ENCODE measurements at places on chromosomes 5 and 9.

GRCh38 chr9:23255346-23255745, 570.7 kb downstream of the ELAVL2 start:
- no peak for DNase-seq

- DNase-seq, result no peak
Observed at GRCh38 chr5:142412581-142412980, 87.8 kb upstream of the SPRY4 start.

GRCh38 chr9:123359106-123359505, 3.1 kb downstream of the CRB2 start:
- no peak for DNase-seq

GRCh38 chr9:82223442-82223841, 234.9 kb downstream of the SPATA31D1 start:
- peak; percentile 68 for DNase-seq

GRCh38 chr9:92293075-92293354, 482 bp downstream of the IARS1 start:
- no peak for DNase-seq

- DNase-seq, result no peak
Observed at GRCh38 chr9:16458696-16459420, 411.6 kb downstream of the BNC2 start.

DNA sequence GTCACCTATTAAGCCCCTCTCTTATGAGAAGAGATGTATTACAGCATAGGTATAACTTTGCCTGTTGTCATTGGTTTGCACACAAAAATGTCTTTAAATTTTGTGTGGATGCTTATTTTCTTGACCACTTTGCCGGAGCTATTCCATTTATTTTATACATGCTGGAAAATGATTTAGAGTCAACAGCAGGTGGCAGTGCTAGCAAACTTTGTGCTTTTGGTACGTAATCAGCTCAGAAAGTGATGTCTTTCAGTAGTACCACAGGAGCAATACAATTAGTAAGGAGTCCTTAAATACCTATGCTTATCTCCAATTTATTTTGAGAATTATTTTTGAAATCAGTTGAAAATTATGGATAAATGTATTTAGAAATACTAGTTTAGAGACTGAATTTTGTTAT, 19.8 kb upstream of the NUDT12 start:
- DNase-seq, result peak; percentile 73

GRCh38 chr5:149337736-149338135, 7.6 kb upstream of the GRPEL2 start:
- DNase-seq, result no peak

GRCh38 chr5:36244076-36244475, 2.4 kb upstream of the NADK2 start:
- DNase-seq, result no peak

GRCh38 chr9:124488641-124489210, 18.5 kb downstream of the NR5A1 start:
- DNase-seq, result no peak

DNA sequence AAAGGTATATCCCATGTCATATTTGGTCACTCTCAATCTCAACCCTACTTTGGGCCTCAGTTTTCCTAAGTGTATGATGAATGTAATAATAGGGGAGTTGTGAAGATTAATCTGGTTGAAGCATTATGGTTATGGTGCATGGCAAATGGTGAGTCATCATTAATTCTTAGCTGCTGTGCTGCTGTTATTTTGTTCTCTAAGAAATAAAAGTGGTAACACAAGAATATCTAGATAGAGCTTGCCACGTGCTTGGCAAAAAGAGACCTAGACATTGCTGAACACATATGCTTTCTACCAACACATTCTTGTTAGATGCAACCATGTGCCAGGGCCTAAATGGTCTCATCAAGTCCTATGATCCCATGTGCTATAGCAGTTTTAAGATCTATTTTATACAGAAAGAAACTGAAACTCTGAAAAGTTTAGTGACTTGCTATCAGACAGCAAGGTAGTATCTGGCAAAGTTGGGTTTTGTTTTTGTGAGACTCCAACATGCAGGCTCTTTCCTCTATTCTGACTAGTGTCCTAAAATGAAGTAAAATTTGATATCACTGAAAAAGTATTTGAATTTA, 699.9 kb upstream of the MEF2C start:
- DNase-seq, result no peak

- no peak for DNase-seq
Observed at GRCh38 chr9:70465398-70465797, 50.9 kb upstream of the KLF9 start.

- DNase-seq, result no peak
Observed at GRCh38 chr9:115930472-115930871, 223.1 kb upstream of the PAPPA start.

DNA sequence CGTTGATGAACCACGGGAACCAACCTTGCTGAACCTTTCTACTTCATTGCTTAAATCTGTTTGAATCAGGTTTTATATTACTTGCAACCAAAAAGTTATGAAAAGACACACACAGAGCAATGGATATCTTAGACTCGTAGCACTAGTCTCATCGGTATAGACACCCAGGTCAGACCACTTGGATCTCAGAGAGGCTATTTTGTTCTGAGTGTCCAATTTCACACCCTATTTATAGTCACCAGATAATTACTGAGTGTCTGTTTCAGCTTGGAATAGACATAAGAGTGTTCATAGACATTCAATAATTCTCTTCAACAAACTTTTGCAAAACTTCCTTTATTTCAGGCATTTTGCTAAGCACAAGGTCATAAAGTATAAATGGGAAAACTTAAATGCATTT, 145.4 kb upstream of the EGFLAM start:
- no peak for DNase-seq

DNA sequence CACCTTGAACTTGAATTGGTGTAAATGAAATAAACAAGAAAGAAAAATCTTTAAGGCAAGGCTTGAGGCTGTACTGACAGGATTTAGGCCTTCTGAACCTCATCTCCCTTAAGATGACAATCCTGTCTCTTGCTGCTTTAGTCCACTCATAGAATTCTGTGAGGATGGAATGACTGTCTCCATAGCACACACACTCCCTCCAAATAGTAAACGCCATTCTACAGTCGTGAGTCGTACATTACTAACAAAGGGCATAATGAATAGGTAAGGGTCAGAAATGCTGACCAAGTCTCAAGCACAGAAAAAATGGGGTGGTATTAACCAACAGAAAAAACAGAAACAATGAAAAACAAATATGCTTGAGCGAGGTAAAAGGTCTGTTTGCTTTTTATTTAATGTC, 71.8 kb upstream of the SIMC1 start:
- DNase-seq, result peak; percentile 22

- no peak for DNase-seq
Observed at GRCh38 chr5:51484326-51484725, 101.1 kb downstream of the ISL1 start.
